Prostate gland (tissue), 2 donors: ENCODE measurements at places on chromosomes 7 and 10. TPM values are rescaled to one million over a fixed set of nuclear protein-coding genes. Genes with fewer than 3 reads are reported as not detected.

The GDF10 gene
- 0.32 TPM for total RNA-seq

The MPP7 gene
- total RNA-seq: 16.1 TPM

The HABP2 gene
- not detected for total RNA-seq

GRCh38 chr7:129843978-129844840 is 108.6 kb downstream of the UBE2H start:
- no peak for DNase-seq

GRCh38 chr7:40298421-40298820 is 163.6 kb downstream of the SUGCT start:
- DNase-seq: no peak

DNA sequence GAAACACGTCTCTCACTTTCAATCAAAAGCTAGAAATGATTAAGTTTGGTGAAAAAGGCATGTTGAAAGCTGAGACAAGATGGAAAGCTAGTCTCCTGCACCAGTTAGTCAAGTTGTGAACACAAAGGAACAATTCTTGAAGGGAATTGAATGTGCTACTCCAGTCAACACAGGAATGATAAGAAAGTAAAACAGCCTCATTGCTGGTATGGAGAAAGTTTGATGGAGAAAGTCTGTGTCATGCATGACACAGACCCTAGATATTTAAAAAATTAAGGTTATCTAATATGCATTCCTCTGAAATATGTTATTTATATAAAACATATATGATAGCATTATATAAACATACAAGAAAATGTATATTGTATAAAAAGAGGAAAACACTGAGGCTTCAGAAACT is 699.4 kb upstream of the FZD8 start:
- no peak for DNase-seq

DNA sequence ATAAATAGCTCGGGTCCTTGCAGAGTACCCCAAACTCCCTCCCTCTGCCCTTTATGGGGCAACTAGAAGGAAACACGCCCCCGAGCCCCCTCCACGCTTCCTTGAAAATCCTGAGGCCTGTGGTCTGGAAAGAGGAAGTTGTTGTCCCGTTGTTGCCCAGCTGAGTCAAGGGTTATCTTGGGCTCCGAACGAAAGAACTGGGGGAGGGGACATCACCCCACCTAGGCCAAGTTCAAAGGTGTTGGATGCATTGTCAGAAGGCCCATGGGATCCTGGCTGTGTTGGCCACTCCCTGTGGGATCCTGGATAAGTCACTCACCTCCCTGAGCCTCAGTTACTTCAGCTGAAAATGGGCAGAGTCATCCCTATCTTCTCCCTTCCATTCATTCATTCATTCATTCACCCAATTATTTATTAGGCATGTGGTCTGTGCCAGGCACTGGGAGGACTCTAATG is at the start of gene CCL24:
Gene CCL24 (minus strand): TSS at position 26 of the 456 bp plus-strand sequence. CDS start 91 bp downstream, outside the sequence.
- no peak for DNase-seq

DNA sequence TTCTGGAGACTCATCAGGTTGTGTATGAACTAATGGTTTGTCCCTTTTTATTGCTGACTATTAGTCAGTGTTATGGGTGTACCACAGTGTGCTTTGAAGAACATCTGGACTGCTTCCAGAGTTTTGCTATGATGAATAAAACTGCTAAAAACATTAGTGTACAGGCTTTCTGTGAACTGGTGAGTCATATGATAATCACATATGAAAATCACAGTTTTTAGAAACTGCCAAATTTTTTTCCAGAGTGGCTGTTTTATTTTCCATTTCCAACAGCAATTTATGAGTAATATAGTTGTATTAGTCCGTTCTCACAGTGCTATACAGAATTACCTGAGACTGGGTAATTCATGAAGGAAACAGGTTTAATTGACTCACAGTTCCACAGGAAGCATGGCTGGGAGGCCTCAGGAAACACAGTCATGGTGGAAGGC is 281.2 kb upstream of the VSTM2A start:
- DNase-seq: no peak

GRCh38 chr10:120600871-120601649 is 144.0 kb downstream of the PLPP4 start:
- no peak for DNase-seq

GRCh38 chr10:118501171-118501570 is 94.3 kb downstream of the PRLHR start:
- DNase-seq: no peak
